ENCODE measurements at places on chromosomes 4 and X.
A peak's percentile ranks its signal among the peaks of the same experiment; 100 is the strongest.

- no peak for DNase-seq
These were observed 31.3 kb downstream of the IL13RA2 start for GRCh38 chrX:114985967-114986592.

DNA sequence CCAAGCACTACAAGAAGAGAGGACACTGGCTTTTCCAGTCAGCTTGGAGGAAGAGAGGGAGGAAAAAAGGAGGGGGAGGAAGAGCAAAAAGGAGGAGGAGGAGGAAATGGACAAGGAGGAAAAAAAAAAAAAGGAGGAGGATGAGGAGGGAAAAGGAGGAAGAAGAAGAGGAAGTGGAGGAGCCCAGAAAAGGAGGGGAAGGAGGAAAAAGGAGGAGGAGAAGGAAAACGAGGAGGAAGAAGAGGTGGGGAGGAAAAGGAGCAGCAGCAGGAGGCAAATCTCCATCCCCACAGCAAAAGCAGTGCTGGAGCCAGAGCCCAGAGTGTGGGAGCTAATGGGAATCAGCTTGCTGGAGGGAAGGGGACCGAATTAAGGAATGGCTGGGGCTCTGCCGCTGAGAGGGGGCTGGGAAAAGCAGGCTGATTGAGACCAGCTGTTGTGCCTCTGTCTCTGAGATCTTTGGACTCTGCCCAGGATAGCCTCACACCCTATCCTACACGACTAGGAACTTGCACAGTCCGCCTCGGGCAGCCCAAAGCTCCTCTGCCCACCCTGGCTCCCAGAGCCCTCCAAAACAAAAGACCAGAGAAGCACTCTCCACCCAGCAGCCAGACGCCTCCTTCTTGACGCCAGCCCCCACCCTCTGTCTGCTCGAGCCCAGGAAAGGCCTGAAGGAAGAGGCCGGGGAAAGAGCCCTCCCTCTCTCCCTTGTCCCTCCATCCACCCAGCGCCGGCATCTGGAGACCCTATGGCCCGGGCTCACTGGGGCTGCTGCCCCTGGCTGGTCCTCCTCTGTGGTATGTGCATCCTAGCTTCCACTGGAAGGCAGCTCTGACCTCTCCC lies at the start of gene XPNPEP2:
TSS of gene XPNPEP2 (plus strand) at position 514 of the 843 bp plus-strand sequence. CDS start at position 749, 235 bp downstream.
- no peak for DNase-seq

DNA sequence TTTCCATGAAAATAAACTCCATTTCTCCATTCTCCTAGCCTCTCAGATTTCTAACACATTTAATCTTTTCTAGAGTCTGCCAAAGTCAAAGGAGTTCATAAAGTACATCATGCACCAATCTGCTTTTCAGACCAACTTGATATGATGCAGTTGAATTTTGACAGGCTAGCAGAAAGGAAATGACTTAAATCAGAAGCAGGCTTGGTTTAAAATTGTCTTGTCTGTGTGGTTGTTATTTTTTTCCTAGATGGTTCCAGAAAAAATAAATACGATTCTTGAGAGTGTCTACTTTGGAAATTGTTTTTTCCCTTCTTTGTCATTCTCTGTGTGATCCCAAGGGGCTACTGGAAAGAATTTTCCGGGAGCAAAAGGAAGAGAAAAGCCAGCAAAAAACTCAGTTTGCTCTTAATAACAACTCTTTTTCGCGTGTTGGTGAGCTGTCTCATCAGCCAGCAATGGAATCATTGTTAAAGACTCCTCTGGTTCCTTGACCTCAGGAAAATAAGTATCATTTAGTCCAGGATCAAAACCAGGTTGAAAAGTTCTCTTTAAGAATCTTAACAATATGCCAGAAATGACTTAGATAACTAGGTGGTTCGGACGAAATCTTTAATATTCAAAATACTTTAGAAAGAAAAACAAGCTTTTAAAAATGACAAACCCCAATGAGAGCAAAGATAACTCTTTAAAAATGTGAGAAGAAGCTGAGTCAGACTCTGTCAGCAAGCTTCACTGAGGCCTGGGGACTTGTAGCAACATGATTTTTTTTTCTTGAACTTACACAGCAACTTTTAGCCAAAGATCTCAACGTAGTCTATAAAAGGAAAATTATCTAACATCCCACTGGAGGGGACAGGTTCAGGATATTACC lies 49.7 kb upstream of the GAB1 start:
- DNase-seq = no peak

DNA sequence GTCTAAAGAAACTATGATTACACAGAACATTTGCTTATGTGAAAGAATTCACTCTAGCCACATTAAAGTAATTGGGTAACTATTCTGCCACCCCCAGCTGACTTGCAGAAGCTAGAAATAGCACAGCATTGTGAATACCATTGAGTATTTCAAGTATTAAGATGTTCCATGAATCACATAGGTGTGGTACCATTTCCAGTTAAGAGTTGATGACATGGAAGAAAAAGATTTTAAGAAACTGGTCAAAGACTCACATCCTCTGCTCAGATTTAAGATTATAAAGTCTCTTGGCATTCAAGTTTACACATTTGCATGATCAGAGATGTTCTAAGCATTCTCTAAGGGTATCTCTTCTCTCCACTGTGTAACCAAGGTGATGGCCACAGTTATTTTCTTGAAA lies 287.5 kb downstream of the CAMK2D start:
- peak; percentile 39 for DNase-seq

DNA sequence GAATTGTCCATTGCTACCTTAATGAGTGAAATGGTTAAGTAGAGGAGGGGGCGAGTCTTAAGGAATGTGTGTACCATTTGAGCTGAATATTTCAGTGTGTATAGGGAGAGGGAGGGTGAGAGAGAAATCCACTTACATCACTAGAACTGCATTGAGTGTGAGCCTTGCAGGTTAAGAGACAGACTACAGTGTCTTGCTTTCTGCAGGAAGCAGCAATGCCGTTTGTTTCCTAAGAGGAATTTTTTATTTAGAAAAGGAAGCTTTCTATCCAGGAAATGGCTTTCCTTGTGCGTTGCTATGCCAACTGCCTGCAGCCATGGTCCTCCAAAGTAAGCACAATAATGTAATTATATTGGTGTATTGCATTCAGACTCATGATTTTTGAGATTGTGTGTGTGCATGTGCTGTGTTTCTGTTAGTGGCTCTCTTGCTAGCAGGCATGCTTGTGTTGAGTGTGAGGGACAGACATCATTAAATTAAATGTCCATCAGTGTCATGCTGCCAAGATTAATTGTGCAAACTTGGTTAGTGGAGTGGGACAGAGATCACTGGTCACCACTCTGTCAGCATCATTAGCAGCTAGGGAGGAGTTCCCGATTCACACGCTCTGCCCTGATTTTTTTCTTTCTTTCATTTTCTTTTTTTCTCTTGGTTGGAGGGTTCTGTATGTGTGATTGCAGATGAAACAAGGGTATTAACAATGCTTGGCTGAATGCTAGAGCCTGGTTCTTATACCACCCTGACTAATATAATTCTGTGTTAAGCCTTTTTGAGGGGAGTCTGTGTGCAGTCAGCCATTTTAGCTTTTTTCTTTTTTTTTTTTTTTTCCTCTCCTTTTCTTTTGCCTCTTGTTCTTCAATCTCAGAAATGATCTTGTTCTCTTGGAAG lies 164.3 kb downstream of the RAPGEF2 start:
- DNase-seq = no peak

DNA sequence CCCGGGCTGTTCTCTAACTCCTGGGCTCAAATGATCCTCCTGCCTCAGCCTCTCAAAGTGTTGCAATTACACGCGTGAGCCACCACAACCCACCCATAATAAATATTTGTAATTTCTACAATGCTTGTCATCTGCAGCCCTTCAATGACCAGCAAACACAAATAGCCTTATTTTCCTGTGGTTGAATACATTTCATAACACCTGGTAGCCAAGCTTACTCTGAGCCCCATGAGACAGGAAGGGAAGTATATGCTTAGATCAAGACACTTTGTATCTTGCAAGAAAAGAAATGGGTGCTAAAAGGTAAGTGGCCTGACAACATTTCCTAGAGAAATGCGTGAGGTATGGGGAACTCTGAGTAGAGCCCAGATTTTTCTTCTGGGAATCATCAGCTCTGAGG lies 56.9 kb upstream of the PDGFRA start:
- no peak for DNase-seq

DNA sequence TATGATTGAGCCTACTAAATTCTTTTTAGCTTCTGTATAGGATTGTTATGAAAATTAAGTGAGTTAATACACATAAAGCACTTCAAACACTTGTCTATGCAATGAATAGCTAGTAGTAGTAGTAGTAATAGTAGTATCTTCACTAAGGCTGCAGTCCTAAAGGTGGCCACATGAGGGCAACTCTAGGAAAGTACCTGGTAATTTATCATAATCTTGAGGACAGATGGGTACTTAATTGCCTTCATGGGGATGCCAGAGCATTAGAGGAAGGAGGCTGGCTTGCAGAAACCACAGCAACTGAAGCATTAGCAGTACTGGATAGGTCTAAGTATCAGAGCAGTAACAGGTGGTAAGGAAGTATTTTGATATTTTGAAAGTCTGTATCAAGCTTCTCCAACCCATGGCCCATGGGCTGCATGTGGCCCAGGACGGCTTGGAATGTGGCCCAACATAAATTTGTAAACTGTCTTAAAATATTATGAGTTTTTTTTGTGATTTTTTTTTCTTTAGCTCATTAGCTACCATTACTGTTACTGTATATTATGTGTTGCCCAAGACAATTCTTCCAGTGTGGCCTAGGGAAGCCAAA lies 17.3 kb downstream of the NIPAL1 start:
- peak; percentile 69 for DNase-seq

- DNase-seq = no peak
These were observed 1833.0 kb upstream of the PCDH10 start for GRCh38 chr4:131316086-131316485.

DNA sequence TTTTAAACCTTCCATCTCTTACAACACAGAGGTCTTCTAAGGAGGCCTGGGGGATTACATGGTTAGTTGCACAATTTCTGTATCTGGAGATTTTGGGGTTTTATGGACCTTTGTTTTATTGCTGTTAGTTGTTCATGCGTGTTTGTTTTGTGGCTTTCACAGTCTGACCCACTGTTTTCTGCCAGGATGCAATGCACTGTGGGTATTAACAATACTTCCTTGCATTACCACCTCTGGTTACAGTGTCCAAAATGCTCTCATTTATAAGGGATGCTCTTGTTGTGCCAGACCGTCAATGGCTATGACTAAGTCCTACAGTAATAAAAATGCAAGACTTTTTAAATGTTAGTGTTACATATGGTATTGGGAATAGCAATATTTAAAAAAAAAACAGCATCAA lies 730.2 kb downstream of the KCTD8 start:
- DNase-seq = no peak

DNA sequence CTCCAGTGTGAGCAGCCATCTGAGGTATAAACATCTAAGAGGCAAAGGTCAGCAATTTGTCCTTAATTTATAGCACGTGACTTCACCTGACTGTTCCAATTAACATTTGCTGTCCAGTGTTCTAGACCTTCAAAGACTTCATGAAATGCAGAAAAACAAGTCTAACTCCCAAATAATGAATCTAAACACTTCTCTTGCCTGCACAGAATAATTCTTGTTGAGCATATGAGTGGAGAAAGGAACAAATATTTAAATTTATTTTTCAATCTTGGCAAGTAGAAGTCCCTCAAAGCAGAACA lies 12.0 kb downstream of the RFC1 start:
- DNase-seq = no peak

- no peak for DNase-seq
These were observed 474.8 kb downstream of the PDGFC start for GRCh38 chr4:156496797-156497196.

- DNase-seq = no peak
These were observed 1191.0 kb upstream of the AGA start for GRCh38 chr4:178633263-178633662.

DNA sequence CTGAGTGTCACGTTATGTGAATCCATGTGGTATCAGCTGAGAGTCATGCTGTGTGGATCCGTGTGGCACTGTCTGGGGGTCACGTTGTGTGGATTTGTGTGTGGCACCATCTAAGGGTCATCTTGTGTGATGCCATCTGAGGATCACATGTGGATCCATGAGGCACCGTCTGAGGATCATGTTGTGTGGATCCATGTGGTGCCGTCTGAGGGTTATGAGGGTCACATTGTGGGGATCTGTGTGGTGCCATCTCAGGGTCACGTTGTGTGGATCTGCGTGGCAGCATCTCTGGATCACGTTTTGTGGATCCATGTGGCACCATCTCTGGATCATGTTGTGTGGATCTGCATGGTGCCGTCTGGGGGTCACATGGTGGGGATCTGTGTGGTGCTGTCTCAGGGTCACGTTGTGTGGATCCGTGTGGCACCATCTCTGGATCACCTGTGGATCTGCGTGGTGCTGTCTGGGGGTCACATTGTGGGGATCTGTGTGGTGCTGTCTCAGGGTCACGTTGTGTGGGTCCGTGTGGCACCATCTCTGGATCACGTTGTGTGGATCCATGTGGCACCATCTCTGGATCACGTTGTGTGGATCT lies 6.9 kb downstream of the PDE6B start:
- DNase-seq = no peak

- DNase-seq = no peak
These were observed 32.1 kb downstream of the TAPT1 start for GRCh38 chr4:16194214-16194613.

DNA sequence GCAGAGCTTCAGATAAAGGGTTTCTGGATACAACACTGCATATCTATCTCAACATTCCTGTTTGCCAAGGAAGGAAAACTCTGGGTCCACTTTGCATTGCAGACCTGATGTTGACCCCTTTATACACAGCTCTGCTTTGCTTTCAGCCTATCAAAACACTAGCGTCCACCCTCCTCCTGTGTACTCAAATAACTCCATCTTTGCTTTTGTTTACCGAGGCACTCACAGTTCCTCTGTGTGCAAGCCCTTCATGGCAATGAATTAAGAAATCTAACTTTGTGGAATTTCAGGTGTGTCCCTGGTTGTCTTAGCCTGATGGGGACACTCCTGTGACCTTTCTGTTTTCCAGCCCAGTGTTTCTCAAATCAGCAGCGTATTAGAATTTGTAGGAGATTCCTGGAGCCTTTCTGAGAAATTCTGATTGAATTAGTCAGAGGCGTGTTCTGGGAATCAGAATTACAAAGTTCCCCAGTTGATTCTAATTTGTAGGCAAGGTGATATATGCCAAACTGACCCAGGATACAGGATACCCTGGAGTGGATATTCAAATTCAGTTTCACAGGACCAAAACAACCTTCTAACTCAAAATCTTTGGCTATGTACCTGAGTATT lies 68.6 kb downstream of the DTHD1 start:
- DNase-seq = no peak

- no peak for DNase-seq
These were observed 41.5 kb downstream of the F8 start for GRCh38 chrX:154981116-154981411.

- DNase-seq = no peak
These were observed 246.3 kb downstream of the BANK1 start for GRCh38 chr4:102036619-102037376.

GRCh38 chr4:77493120-77493752 lies 112.4 kb upstream of the CXCL13 start:
- no peak for DNase-seq

- DNase-seq = no peak
These were observed 145.4 kb upstream of the MED14 start for GRCh38 chrX:40880712-40881111.

GRCh38 chrX:116290359-116290758 lies 119.8 kb downstream of the AGTR2 start:
- no peak for DNase-seq
